Glutamatergic neuron (in vitro differentiated cells): ENCODE measurements at places on chromosomes 12 and 14.

DNA sequence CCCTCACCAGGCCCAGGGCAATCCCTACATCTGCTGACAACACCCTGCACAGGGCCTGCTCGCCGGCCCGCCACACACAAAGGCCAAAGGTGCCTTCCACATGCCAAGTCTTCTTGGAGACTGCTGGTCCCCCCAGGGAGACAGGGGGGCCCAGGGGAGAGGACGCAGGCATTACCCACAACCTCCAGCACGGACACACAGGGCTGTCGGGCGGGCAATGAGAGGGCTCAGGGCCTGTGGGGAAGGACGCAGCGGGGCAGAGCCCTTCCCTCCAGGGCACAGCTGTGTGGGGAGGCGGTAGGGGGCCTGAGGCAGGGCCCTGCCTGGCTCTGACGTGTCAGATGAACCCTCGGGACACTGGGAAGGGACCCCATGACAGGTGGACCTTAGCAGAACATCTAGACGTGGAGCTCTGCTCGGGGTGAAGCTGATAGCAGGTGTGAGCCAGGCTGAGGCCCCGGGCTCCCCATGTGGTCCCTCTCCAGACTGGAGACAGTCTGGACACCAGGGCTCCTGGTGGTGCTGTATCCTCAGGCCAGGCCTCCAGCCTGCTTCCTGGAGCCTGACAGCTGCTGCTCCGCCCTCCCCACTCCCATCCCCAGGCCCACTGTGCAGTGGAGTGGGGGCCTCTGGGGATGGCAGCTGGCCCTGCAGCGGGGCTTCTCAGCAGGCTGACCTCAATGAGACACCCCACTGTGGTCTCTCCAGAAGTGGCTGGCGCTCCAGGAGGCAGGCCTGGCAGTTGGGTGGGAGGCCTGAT, 31.6 kb upstream of the NUDT14 start:
- peak; percentile 56 for DNase-seq

GRCh38 chr14:57244106-57244505, 24.6 kb downstream of the EXOC5 start:
- no peak for DNase-seq

GRCh38 chr12:104930388-104931326, 27.4 kb downstream of the SLC41A2 start:
- DNase-seq: no peak

DNA sequence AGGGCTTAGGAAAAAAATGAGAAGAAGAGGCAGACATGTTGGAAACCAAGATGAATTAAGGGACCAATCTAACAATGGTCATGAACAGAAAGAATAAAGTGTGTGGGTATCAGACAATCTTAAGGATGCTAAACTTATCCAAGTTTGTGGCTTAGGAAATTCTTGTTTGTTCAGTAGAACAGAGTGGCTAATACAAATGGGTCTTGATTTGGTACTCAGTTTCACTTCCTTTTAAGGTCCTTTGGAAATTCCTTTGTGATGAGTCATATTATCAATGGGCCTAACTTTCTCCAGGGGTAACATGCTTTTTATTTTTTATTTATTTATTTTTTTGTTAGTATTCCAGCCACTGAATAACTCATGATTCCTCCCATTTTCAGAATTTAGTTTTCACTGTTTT, 1154.7 kb upstream of the FLRT2 start:
- no peak for DNase-seq

GRCh38 chr12:15996948-15997347, 85.8 kb downstream of the DERA start:
- no peak for DNase-seq

- DNase-seq: peak; percentile 48
Measured at GRCh38 chr12:31324845-31325523, 966 bp downstream of the SINHCAF start.

DNA sequence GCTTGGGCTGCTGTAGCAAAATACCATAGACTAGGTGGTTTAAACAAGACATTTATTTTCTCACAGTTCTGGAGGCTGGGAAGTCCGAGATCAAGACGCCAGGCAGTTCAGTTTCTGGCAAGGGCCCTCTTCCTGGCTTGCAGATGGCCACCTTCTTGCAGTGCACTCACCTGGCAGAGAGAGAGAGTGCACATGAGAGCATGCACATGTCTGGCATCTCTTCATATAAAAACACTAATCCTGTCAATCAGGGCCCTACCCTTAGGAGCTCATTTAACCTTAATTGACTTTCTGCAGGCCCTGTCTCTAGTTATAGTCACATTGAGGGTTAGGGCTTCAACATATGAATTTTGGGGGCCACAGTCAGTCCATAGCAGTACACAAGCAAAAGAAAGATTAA, 12.4 kb upstream of the EVL start:
- no peak for DNase-seq

DNA sequence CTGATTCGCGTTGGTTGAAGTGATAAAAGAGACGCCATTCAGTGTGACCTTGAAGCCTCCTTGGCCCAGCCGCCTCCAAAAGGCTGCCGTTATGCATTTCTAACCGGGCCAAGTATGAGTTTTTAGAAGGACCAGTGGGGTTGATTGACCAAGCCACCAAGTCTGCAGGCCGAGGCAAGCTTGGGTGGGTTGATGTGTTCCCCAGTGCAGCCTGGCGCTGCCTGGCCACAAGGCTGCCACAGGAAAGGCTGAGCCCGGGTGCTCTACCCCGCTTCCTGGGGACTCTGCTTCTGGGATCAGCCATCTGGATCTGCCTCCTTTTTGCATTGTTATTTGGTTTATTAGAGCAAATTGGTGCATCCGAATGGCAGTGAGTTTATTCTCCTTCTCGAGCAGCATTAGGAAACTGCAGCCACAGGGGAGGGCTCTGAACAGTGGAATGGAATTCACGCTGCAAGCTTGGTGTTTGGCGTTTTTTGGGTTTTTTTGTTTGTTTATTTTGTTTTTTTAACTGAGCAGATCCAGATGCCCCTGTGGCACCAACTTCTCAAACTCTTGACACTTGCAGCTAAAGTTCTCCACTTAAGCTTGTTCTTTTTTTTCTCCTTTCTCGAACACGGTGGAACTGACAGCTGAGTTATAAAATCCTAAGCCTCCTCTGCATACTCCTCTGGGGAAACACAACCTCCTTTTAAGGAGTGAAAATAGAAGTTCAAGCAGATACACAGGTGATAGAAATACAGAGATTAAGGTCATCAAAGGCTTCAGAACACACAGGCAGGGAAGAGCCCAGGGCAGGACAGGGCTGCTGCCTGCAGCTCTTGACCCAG, 145.4 kb upstream of the FKBP4 start:
- DNase-seq: no peak

DNA sequence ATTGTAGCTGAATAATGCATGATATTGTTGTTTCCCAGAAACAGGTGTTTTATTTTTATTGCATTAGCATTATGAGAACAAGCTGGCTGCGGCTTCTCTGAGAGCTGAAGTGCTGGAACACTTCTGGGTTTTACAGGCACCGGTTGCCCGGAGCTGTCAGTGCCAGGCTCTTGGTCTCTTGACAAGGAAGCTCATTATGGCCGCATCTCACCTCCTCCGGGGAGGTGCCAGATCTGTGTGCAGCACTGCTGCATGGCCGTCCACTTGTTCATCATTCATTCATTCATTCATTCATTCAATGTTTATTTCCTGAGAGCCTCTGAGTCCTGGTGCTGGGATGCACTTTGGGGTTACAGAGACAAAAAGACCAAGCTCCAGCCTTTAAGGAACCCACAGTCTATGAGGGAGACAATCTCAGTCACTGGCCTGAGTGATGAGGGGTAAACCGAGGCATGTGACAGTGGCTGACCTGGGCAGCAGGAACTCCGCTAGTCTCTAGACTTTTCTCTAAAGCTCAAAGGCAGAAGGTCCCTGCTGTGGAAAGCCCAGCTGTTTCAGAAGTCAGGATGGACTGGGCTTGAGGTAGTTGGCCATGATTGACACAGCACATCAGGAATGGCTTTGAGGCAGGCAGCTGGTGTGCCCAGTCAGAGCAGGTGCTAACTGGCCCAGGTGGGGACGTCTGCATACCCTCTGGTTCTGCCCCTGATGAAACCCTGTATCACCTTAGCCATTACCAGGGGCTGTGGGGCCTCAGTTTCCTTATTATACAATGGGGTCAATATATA, 181.0 kb downstream of the ADGRD1 start:
- DNase-seq: no peak

- no peak for DNase-seq
Measured at GRCh38 chr12:43115441-43116160, 436.4 kb downstream of the ADAMTS20 start.

DNA sequence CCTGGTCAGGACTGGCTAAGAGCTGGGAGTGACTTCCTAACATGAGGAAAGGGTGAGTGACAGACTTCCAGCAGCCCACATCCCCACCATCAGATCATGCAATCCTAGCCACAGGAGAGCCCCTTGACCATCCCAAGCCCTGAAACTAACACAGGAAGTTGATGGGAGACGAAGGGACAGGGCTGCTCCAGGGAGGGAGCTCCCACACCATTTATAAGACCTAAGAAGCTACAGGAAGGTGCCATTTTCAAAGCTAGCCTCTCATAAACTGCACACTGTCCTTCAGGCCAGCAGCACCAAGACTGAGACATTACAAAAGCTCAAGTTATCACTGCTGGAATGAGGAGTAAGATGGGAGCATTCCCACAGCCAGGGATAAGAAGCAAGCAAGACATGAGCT, 19.4 kb downstream of the SLC25A21 start:
- no peak for DNase-seq

GRCh38 chr12:94689646-94690036, 39.3 kb upstream of the TMCC3 start:
- no peak for DNase-seq

GRCh38 chr12:103241184-103241583, 254.6 kb downstream of the C12orf42 start:
- no peak for DNase-seq

- DNase-seq: no peak
Measured at GRCh38 chr14:92692822-92693226, 55.6 kb downstream of the LGMN start.

GRCh38 chr14:63282997-63283883, 35.5 kb downstream of the GPHB5 start:
- DNase-seq: no peak

DNA sequence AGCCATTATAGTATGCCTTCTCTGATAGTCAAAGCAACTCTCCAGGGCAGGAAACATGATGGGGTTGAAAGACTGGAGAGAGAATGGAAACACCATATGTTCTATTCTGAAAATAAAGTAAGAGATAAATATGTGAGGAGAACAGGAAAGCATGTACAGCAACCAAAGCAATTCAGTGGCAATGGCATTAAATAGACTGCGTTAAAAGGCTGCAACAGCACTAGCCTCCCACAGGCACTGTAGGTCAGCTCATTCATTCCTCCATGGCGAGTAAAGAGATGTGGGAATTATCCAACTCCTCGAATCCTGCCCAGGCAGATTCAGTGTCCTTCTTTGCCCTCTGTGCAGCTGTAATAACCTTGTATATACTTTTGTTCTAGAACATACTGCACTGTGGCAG, 43.8 kb downstream of the ANO6 start:
- no peak for DNase-seq

DNA sequence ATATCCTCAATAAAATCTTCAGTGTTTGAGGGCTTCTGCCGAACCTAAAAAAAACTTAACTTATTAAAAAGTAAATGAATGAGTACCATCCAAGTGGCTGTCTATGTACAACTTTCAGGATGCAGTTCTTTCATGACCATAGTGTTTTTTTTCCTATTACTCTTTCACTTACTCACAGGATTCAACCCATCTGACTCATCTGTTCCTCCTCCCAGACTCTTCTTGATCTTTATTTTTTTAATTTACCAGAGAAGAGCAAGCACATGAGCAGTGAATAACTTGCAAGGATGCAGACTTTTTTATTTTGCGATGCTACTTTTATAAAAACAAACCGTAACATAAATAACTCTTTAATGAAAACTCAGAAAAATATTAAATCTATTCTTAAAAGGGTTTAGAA, 24.5 kb downstream of the RECQL start:
- no peak for DNase-seq

DNA sequence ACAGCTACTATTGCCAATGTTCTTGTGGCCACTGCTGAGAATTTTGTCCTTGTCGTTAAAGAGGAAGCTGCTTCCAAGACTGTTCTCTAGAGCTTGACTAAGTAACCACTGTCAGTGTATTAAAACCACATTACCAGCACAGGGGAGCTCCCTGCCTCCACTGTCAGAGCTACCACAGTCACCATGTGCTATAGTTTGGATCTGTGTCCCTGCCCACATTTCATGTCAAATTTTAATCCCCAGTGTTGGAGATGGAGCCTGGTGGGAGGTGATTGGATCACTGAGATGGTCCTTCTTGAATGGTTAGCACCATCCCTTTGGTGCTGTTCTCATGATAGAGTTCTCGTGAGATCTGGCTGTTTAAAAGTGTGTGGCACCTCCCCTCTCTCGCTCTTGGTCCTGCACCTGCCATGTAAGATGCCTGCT, 23.2 kb upstream of the RAP1B start:
- no peak for DNase-seq

DNA sequence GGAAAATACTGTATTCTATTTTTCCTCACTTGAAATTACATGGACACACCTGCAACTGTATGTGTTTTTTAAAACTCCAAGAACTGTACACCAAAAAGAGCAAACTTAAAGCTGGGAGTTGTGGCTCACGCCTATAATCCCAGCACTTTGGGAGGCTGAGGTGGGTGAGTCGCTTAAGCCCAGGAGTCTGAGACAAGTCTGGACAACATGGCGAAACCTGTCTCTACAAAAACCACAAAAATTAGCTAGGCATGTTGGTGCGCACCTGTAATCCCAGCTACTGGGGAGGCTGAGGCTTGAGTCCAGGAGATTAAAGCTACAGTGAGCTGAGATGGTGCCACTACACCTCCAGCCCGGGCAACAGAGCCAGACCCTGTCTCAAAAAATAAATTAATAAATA, 95.9 kb downstream of the SINHCAF start:
- no peak for DNase-seq

GRCh38 chr14:104477666-104478380, 101.7 kb upstream of the C14orf180 start:
- no peak for DNase-seq

GRCh38 chr12:60822580-60822979, 1226.8 kb downstream of the SLC16A7 start:
- DNase-seq: no peak

- DNase-seq: no peak
Measured at GRCh38 chr14:94047581-94047980, 21.4 kb downstream of the OTUB2 start.

DNA sequence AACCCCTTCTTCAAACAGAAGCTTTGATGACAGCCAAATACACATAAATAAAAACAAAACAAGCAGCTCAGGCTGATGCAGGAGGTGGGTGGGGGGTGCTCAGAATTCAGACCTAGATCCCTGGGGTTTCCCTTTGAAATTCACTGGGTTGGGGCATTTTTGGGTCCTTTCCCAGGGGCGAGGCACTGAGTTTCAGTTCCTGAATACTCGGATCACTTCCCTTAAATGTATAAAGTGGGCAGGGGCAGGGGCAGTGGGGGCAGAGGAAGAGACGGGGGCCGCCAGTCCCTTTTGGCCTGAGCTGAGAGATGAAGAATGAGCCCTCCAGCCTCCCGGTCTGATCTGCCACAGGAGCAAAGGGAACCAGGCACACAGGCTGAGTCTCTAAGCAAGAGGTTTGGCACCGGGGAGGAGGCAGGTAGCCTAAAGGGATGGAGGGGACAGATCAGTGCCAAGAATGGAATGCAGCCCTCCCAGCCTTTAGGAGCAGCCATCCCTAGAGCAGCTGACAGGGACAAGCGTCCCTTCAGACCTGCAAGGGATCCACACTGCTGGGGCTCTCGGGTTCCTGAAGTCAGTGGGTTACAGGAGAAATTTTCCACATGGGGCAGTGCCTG, 20.3 kb downstream of the KDM2B start:
- DNase-seq: no peak
